ENCODE measurements at places on chromosomes 5 and 9.
A peak's percentile ranks its signal among the peaks of the same experiment; 100 is the strongest.

- DNase-seq: no peak
These were observed 35.1 kb downstream of the CACNA1B start for GRCh38 chr9:137912671-137913070.

DNA sequence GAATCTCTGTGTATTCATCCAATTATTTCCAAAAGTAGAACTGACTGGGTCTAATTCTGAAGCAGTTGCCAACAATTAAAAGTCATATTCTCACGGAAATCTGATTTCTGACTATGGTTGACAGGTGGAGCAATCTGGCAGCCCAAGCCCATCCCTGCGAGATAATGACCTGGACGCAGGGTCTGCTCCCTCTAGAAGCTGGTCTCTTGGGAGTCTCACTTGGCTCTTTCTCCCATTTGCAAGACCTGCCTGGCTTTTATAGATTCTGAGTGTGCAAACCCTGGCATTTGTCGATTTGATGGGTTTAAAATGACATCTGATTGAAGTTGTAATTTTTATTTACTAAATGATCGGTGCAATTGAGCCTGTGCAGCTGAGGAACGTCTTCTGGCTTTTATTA lies 49.4 kb upstream of the NEURL1B start:
- DNase-seq: no peak

DNA sequence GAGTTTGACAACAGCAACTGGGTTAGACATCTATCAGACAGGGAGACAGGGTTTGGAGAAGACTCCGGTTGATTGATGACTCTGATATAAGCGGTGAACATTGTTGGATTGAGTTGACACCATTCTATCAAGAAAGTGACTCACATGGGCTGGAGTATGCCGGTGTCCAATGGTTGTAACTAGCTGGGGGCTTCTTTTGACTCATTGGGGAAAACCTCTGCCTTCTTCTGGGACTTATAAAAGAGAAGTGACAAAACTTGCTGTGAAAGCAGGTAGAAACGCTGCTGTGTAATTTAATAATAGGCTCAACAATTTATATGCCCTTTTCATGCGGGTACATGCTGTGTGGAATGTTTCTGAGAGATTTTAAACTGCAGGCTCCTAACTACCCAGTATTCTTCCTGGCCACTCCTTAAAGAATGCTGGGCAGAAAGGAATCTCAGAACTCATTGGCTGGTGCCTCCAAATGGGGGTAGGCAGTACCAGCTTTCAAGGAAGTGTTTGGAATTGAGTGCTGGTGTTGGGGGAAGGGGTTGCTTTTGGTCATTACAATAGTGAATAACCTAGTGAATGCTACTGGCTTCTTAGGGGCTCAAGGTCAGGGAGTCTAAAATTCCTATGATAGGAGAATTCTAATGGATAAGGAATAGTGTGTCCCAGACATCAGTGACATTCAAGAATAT lies 43.9 kb downstream of the FYB1 start:
- peak; percentile 81 for DNase-seq

GRCh38 chr9:115393976-115394775 lies 276.2 kb upstream of the TNC start:
- no peak for DNase-seq

DNA sequence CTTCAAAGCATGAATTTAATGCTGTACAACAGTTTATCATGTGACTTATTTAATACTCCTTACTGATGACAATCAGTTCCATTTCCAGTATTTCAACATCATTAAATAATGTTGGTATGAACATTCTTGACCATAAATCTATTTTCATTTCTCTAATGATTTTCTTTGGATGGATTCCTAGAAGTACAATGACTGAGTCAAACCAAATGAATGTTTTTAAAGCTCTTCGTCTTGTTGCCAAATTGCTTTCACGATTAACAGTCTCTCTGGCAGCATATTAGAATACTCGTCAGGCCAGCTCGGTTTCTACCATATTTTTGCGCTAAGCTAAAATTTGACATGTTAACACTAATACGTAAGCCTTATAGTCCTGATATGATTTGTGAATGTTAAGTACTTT lies 197.0 kb downstream of the TRPM3 start:
- DNase-seq: no peak

DNA sequence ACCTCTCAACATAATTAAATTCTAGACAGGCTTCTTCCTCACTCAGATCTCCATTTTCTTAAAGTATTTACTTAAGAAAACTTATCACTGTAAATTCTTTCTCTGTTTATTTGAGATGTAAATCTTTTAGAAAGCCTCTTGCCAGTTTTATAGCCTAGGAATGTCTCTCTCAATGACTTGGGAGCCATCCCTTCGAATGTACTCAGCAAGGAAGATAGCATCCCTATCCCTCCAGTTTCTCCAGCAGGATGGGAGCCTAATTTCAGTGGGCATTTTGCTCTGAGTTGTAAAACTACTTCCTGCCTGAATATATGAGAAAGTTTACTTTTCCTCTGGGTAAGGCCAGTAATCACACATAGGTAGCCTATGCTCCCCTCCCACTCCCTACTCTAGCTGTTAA lies 558.5 kb upstream of the ARRDC3 start:
- DNase-seq: no peak

DNA sequence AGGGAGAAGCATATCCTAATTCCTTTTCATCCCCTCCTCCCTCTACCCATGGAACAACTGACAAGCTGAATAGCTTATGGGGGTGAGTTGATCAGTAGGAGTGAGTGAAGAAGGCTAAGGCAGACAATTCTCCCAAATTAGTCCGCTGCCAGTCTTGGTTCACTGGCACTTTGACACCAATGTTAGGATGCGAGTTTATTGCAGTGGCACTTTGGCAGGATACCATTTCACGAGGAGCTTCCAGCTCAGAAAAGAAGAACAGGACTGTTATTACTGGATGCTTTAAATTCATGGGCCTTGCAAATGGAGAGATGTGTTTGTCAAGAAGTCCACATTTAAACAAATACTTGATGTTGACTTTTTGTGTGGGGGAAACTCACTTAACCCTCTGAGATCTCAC lies 427.6 kb downstream of the NR2F1-AS1 start:
- DNase-seq: no peak

GRCh38 chr9:91182429-91183225 lies 179.1 kb downstream of the AUH start:
- no peak for DNase-seq

GRCh38 chr9:5799314-5799713 lies 33.6 kb downstream of the ERMP1 start:
- DNase-seq: peak; percentile 11

GRCh38 chr5:54398191-54398590 lies 57.3 kb upstream of the HSPB3 start:
- no peak for DNase-seq

DNA sequence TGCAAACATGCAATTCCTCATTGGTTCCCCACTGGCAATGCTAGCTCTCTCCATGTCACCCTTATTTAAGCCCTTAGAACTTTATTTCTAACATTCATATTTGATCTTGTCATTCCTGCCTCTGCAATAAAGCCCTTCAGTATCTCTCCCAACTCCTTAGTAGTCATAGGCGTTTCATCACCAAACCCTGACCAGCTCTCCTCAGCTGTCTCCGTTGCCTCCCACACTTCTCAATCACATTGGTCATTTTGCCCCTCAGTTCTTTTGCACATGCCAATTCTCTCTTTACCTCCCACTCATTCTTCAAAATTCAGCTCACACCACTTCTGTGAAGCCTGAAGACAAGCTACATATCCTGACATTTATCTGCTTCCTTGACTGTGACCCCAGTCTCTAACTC lies 2.8 kb upstream of the RUSC2 start:
- DNase-seq: no peak

GRCh38 chr9:60545878-60546385 lies 368.3 kb upstream of the SPATA31A5 start:
- DNase-seq: no peak

GRCh38 chr9:30718483-30718882 lies 1666.0 kb upstream of the ACO1 start:
- no peak for DNase-seq
